Stimulated activated CD4-positive, alpha-beta T cell treated with anti-CD3 and anti-CD28 coated beads, Interleukin-15, amount 100 ng/mL, for 1 hour (primary cell): ENCODE measurements at places on chromosomes 5 and 9.

DNA sequence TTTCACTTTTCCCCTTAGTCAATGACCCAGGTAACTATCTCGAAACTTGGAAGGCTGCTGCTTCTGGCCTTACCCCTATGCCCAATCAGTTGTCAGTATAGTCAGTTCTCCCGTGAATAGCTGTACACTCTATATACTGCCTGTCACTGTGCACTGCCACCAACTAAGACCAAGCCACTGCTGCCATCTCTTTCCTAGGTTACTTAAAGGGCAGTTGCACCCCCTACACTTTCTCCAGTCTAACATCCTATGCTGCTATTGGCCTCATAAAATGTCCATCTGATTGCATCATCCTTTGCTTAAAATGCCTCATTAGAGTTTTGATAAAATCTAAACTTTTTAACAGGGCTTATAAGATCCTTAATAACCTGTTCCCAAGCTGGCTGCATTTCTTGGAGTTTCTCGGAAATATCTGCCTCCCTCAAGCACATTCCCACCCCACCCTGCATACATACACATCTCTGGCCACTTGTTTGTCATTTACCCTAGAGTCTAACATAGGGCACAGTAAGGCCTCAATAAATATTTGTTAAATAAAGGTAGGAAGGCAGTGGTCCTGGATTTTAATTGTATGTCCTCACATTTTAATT is 32.8 kb upstream of the TNFAIP8 start:
- no peak for DNase-seq

GRCh38 chr5:27241564-27242257 is 203.3 kb upstream of the CDH9 start:
- no peak for DNase-seq

DNA sequence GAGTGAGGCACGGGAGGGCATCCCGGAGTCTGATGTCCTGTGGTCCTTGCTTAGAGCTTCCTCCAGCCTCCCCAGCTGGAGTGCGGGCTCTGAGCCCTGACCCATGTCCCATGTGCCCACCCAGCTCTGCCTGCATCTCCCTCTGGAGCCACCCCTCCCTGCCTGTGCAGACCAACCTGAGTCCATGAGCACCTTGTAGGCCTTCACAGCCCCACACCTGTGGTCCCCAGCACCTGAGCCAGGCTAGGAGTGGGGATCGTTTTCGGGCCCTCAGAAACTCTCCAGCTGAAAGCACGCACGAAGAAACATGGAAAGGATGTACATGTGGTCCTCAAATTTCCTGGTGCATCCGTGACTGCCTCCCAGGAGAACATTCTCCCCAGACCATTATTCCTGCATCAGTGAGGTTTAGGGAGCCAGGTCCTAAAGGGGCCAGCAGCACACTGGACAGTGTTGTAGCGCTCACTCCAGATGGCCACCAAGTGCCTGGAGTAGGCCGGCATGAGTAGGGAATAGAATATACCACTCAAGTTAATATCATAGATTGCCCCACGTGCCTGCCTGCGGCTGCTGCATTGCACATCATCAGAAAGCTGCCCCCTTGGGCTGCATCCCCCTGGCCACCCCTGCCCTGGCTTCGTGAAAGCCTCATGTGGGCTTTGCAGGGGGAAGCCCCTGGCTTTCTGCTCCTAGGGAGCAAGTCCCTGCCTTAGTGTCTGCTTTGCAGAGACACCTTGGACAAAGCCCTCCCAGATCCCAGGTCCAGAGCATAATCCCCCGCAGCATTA is 80.6 kb downstream of the WNK2 start:
- no peak for DNase-seq

DNA sequence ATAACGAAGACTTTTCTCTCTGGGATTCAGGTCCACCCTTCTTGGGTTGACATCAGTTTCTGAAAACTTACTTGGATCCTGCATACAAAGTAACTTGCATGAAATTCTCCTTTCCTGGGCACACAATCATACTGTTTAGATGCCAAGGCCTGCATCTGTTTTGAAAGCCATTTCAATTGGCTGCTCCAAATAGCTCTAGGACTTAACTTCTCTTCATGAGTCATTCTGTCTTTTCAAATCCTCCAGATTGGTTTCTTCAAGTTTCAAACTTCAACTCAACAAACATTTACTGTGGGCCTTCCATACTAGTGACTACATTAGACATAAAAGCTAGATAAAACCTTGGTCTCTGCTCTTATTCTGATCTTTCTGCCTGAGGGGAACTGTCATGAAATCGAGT is 54.8 kb upstream of the HMHB1 start:
- DNase-seq: no peak

DNA sequence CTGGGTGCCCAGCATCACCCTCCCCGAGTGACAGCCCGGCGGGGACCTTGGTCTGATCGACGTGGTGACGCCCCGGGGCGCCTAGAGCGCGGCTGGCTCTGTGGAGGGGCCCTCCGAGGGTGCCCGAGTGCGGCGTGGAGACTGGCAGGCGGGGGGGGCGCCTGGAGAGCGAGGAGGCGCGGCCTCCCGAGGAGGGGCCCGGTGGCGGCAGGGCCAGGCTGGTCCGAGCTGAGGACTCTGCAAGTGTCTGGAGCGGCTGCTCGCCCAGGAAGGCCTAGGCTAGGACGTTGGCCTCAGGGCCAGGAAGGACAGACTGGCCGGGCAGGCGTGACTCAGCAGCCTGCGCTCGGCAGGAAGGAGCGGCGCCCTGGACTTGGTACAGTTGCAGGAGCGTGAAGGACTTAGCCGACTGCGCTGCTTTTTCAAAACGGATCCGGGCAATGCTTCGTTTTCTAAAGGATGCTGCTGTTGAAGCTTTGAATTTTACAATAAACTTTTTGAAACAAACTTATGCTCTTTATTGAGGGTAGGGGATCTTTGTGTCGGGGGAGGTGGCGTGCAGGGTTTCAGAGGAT is 1.3 kb downstream of the GADD45G start:
- no peak for DNase-seq

GRCh38 chr5:178288401-178289368 is 56.1 kb upstream of the PHYKPL start:
- DNase-seq: no peak

GRCh38 chr9:3385871-3386270 is 139.9 kb downstream of the RFX3 start:
- DNase-seq: no peak

DNA sequence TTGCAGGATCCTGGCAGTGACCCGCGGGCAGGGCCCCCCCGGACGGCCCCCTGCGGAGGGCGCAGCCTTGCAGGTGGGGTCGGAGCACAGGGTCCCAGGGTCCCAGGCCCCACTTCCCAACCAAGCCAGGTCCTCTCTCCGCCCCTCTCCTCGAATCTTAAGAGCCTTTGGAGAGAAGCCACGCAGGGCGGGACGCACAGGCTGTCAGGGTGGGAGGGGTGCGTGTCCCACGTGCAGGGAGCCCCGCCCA is 18.4 kb upstream of the EGFL7 start:
- no peak for DNase-seq

DNA sequence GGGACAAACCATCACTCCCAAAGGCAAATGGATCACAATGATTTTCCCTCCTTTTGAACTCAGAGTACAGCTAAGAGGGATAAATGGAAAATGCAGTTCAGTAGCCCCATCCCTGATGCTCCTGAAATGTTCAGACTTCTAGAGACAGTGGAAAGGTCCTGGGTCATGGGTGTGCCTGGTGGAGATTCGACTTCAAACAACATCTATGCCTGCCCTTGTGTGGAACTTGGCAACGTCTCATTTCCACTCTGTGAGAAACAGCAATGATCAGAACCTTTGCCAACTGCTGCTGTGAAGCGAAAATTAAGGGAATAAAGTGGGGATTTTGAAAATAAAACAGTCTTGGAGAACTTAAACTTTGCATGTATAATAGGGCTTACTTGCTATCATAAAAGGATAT is 778.1 kb downstream of the SEMA5A start:
- no peak for DNase-seq

GRCh38 chr9:130459941-130460669 is 15.3 kb downstream of the ASS1 start:
- DNase-seq: no peak

DNA sequence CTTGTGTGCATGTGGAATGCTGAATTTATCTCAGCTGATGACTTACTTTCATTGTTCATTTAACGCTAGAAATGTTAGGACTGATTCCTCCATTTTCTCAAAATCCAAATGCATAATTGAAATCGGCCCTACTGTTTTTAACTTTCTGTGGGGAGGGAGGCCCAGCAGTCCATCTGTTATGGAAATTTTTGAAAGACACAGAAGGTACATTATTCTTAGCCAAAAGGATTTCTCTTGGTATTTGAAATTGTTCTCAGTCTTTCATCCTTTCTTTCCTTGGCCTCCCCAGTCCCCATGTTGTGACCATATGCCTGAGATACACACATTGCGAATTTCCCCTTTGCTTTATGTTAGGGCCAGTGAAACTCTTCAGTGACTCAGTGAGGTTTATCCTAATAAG is 549.9 kb downstream of the IRX1 start:
- no peak for DNase-seq
